RPMI7951 (cell line): ENCODE measurements at places on chromosomes 3 and 15.

GRCh38 chr3:64190517-64191515, 34.5 kb downstream of the PRICKLE2 start:
- DNase-seq = peak; percentile 93

GRCh38 chr3:148330542-148330941, 367.2 kb upstream of the AGTR1 start:
- no peak for DNase-seq

DNA sequence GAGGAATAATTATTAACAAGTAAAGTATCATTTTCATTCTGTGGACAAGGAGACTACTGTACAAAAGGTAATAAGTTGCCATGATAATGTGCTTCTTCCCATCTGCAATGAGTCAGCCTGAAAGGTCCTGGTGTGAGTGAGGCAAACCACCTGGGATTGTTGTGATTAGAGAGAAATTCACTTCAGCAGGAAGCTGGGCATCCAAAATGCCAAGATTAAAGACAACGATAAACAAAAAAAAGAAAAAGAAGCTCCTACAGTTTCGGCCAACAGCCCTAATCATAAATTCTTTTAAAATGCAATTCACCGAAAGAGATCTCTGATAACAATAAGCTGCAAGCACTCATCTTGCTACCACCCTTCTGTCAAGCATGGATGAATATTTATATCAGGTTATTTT, 507.8 kb downstream of the TUSC7 start:
- DNase-seq = no peak

DNA sequence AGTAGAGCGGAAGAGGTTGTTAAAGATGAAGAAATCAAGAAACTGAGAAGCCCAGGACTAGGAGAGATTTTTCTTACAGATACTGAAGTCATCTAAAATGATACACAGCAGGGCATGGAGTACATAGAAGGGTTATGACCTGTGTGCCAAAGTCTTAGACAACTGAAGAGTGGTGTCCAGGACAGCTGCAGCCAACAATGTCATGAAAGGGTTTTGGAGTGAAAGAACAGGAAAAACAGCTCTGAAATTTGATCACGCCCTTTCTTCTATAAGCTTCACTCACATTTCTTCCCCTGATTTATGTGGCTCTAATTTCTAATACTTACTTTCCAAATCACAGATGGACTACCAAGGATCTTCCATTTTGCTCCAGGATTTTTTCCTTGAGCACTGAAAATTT, 3.0 kb downstream of the CFAP20DC start:
- DNase-seq = no peak

GRCh38 chr3:5056111-5056391, 66.0 kb upstream of the ARL8B start:
- DNase-seq = no peak

DNA sequence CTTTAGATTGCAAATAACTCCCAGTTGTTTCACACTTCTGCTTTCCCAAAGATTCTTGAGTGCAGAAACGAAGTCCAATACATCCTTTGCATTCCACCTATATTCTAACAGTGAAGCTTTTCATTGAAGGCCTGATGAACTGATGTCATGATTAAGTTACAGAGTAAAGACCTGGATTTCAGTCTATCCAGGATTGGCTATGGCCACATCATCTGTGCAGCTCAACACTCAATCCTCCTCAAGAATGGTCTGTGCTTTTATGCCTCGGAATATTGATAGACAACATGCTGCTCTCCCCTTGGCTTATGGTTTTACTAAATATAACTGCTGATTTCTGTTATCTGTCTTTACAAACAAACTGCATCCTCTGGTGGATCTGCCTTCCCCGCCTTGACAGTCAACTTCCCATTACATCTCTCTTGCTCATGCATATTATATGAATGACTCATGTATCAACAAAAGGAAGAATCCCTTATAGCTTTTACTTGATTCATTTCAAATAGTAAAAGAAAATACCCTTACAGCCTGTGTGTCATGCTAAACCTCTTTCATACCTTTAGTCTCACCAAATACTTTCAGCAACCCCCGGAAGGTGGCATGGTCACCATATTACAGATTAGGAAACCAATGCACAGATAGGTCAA, 59.5 kb downstream of the SCN11A start:
- peak; percentile 71 for DNase-seq

DNA sequence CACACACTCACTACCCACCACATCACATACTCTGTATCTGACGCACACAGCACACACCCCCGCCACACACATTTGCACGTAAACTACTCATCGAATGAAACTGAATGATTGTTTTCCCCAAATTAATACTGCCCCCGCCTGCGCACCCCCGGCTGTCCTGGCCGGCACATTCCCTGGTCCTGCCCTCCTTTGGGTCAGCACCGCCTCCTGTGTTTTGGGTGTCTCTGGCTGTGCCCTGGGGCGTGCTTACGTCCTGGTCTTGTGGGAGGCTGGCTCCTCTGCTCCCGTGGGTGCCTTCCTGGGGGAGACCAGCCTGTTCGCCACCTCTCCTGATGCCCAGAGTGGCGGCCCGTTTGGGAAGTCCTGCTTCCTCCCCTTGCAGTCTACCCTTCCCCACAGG, 30.2 kb downstream of the APBA2 start:
- no peak for DNase-seq

GRCh38 chr3:13483988-13484695, 4.0 kb downstream of the HDAC11 start:
- DNase-seq = no peak

- peak; percentile 37 for DNase-seq
Observed at GRCh38 chr3:101950985-101951733, 101.8 kb downstream of the NFKBIZ start.

GRCh38 chr3:65831733-65832425, 206.8 kb downstream of the MAGI1 start:
- no peak for DNase-seq

- no peak for DNase-seq
Observed at GRCh38 chr3:87236093-87236492, 9.0 kb downstream of the CHMP2B start.

- DNase-seq = no peak
Observed at GRCh38 chr3:5093731-5094130, 28.4 kb upstream of the ARL8B start.

DNA sequence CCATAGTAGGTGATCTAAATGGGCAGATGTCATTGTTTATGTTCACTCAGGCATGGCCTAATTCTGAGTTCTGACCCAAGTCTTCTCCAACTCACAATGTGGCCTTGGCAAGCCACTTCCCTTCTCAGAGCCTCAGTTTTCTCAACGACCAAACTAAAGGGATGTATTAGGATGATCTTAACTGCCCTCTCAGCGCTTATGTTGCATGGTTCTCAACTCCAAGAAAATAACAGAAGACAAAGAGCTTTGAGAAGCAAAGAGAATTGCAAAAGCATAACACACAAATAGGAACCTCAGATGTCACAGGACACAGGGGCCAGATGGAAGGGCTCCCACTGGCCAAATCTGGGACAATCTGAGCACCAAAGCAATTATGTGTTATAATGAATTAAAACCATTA, 8.6 kb downstream of the RHCG start:
- no peak for DNase-seq

GRCh38 chr3:23806534-23807423, 1.0 kb downstream of the UBE2E1 start:
- DNase-seq = peak; percentile 33

DNA sequence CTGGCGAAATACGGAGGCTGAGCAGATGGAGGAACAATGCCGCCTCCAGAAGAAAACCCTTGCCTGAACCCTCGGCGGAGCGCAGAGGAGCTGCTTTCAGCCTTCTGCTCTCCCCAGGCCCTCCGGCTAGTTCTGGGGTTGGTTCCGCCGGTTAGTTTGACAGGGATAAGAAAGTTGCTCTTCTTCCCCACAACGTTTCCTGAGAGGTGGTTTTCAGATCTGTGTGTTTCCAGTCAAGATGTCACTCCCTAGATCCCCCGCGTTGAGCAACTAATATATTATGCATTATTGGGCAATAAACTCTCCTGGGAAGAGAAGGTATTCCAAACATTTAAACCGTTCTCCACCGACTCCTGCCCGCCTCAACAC, 551 bp downstream of the NLGN1 start:
- peak; percentile 9 for DNase-seq

GRCh38 chr3:138180375-138181029, 5.8 kb upstream of the DBR1 start:
- DNase-seq = peak; percentile 37

DNA sequence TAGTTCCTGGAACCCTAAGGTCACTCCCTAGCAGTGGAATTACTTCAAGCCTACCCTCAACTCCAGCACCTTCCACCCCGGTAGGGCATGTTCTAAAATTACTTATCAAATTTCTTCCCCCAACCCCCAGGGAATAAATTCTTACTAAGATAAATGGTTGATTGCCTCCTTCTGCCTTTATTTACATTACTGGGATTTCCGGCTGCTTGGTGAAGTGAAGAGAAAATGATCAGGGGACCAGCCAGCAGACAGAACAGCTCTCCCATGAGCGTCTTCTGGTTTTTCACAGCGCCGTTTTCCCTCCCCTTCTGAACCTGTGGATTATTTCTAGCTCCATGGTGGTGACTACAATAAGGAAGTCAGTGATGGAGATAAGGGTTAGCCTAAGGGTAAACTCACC, 521.5 kb upstream of the PPP2R3A start:
- DNase-seq = no peak

DNA sequence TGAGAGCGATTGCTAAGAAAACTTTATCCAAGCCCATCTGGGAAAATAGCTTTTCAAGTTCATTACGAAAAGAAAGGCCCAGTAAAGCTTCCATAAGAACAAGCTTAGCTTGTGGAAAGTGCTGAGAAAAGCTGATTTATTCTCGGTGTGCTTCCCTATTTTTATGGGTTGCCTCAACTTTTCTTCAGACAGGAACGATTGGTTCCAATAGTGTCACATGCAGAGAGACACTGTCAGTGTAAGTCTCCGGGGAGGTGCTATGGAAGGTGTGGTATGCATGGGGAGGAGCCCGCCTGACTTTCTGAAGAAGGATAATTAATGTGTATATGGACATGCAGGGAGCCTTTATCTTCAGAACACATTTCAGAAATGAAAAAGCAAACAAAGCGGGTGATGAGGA, 177.2 kb downstream of the SSR3 start:
- no peak for DNase-seq

DNA sequence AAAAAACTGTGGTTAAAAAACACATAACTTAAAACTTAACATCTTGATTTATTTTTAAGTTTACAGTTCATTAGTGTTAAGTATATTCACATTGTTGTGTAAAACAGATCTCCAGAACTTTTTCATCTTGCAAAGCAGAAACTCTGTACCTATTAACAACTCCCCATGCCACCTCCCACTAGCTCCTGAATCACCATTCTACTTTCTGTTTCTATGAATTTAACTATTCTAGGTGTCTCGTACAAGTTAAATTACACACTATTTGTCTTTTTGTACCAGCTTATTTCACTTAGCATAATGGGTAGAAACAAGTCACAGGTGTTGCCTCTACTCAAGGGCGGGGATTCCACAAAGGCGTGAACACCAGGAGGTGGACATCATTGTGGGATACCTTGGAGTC, 43.2 kb downstream of the CRTC3 start:
- no peak for DNase-seq

- no peak for DNase-seq
Observed at GRCh38 chr15:65947041-65947440, 77.8 kb downstream of the RAB11A start.

DNA sequence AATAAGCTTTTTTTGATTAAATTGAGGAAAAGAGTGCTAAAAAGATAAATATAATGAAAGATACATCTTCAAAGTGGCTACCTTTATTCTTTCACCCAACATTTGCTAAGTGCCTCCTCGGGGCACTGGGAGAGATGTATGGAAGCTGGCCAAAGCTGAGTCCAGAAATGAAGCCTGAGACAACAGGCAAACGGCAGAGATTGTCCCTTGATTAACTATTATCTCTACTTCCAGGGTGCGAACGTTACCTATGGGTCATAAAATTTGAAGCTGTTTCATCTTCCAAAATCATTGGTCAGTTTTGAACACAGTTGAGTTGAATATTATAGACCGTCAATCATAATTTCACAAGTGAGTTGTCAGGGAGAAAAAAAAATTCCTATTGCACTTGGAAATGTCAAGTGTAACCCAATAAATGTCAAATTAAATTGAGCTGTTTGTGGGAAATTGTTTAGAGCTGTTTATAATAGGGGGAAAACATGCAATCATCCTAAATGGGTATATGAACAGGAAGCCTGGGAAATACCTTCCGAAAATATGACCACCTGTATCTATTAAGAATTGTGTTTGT, 73.9 kb downstream of the SUCLG2 start:
- no peak for DNase-seq

GRCh38 chr3:108352176-108352575, 55.8 kb downstream of the HHLA2 start:
- DNase-seq = no peak

DNA sequence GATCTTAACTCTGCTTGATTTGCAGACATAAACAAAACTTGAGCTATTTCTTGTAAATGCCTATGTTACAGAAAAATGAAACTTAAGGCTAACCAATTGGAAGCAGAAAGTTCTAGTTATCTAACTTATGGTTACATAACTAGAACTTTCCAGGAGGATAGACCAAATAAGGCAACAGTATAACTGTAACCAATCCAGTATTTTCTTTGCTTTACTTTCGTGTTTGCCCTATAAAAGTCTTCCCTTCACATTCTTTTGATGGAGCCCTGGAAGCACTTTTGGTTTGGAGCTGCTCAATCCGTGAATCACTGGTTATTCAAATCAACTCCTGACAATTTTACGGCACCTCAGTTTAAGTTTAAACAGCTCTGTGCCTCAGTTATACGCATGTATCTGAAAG, 164.6 kb downstream of the SUCLG2 start:
- no peak for DNase-seq

GRCh38 chr3:71064956-71065763, 518.4 kb downstream of the FOXP1 start:
- peak; percentile 44 for DNase-seq

DNA sequence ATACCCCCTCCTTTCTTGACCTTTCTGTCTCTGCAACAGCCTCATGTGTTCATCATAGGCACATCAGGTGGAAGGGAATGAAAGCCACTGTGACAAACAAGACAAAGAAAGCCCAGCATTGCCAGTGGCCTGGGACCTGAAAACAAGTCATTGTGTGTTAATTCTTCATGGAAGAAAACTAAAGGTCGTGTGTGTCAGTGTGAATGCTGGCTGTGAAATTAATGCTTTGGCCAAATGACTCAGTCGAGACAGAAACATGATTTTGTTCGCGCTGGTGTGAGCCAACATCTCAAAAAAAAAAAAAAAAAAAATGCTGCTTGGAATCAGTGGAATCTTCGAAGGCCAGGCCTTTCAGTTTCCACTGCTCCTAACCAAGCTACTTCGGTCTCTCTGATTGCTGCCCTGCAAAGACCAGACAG, 386.5 kb upstream of the PROK2 start:
- DNase-seq = no peak

DNA sequence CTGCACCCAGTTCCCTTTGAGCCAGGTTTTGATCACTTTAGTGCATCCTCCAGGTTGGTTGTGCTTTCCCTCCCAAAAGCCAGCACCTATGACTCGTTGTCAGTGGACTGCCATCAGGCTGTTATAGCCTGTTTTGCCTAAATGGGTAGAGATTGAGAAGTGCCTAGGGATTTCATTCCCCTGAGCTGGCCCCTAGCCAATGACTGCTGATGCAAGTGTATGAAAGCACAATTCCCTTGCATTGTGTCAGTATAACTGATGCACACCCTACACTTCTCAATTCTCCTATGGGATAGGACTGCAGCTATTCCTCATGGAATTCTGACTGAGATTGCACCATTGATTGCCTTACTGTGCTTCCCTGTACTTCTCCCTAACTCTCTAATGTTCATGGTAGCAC, 102.1 kb upstream of the ARPP21 start:
- DNase-seq = no peak

GRCh38 chr15:78236491-78236890, 2.1 kb upstream of the ACSBG1 start:
- no peak for DNase-seq
